ENCODE measurements at places on chromosomes 7 and 10.

DNA sequence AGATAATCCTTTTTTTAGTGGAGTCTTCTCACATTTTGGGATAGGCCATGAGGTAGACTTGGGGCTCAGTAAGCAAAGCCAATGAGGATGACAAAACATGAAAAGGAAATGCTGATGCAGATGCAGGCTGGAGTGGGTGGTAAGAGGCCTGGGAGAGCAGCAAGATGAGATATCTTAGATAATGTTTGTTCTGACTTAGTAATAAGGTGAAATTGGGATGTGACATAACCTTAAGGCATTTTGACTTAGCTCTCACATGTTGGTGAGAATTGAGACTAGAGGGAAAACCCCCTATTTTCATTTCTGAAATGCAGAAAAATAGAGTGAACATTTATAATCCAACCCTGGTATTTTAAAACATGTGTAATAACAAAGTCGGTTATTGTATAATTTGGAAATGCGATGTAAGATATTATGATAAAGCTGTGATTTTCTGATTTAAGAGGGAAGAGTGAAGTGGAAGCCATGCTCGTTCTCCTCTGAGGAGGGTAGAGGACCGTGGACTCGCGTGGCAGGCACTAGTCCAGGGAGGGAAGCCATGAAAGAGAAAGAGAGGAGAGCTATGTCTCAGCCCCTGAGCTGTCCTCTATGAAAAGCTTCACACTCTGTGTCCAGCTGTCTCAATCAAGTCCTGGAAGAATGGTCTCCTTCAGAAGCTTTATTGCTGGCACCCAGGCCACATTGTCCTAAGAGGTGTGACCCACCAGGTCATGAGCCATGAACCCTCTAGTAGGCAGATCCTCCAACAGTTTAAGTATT is 57.3 kb downstream of the ST7 start:
- DNase-seq: no peak

DNA sequence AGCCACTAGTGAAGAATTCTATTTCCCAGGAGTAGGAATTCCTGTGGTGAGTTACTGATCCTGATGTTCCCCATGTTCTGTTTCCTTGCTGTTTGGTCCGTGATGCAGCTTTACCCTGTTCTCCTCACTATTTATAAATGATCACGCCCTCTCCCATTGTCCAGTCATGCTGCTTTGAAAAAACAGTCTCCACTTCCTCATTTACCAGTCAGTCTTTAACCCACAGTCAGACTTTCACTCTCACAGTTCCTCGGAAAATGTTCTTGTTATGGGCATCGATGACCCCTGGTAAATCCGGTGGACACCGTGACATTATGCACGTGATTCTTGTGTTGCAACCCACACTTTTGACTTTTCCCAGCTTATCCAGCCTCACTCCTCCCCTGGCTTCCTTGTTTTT is 14.4 kb downstream of the SCIN start:
- DNase-seq: no peak

DNA sequence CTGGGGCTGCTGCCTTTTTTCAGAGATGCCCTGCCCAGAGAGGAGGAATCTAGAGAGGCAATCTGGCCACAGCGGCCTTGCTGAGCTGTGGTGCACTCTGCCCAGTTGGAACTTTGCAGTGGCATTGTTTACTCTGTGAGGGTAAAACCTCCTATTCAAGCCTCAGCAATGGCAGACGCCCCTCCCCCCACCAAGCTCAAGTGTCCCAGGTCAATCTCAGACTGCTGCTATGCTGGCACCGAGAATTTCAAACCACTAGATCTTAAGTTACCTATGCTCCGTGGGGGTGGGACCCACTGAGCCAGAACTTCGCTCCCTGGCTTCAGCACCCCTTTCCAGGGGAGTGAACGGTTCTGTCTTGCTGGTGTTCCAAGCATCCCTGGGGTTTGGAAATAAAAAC is 77.2 kb downstream of the EXOC4 start:
- DNase-seq: no peak

GRCh38 chr10:102324061-102324460 is 71.4 kb upstream of the NFKB2 start:
- no peak for DNase-seq

DNA sequence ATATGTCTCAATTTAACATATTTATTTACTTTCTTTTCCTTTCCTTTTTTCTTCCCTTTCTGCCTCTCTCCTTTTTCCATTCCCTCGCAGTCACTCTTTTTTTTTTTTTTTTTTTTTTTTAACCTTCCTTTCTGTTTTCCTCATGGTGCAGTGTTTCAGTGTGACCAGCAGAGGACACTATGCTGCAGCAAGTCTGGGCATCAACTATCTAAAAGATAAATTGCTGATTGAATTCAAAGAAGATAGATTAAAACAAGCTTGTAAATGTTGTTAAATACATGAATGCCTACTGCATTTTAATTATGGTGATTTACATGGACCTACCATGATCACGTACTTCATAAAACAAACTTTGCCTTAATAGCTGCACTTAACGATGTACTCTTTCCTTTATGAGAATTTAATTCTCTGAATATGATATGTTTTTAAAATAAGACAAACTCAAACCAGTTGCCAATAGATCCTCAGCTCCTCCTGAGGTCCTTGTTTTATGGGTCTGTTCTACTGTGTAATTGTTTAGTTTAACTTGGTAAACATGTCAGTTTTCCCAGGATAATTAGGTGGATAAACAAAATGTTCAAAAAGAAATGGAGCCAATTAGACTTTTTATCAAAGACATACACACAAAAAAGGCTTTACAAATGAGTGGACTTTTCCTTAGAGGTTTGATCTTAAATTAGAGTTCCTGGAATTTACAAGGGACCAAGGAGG is 101.0 kb upstream of the AGR3 start:
- peak; percentile 36 for DNase-seq

DNA sequence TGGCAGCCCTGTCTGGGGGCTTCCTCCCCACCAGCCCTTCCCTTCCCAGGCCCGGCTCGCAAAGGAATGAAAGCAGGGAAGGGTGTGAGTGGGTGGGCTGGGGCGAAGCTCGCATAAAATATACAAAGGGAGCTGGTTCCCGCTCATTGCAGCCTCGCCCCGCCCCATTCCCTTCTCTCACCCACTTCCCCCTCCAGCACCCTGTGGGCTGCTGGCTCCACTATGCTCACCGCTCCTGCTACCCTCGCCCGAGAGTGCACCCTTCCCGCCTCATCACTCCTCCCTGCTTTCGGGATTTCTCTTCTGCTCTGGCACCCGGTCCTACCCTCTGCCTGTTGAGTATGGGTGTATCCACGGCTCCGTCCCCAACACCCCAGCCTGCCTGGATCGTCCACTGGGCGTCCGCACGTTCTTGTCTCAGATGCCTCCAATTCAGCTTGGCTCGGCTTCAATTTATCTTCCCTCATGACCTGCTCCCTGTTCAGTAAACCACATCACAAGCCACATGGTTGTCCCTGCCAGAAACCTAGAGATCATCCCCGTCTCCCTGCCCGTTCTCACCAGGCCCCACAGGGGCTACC is 14.4 kb upstream of the TTYH3 start:
- DNase-seq: no peak

- DNase-seq: no peak
These were observed 104.1 kb upstream of the AFAP1L2 start for GRCh38 chr10:114508376-114508775.

DNA sequence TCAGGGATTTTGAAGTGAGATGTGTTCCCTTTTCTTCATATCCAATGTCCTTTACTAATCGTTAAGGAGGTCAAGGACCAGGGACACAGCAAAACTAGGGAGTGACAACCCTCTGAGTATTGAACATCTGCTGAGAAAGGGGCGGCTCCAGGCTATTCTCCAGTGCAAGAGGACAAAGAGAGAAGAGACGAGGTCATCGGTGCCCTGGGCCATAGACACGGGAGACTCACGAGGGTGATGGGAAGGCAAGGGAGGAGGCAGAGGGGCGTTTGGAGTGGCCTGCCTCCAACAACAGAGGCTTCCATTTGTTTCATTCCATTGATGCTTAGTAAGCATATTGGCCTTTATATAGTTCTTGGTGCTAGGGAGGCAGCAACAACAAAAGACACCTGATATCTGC is 268.4 kb downstream of the CXCL12 start:
- no peak for DNase-seq

GRCh38 chr7:77202481-77202976 is 2.9 kb upstream of the FGL2 start:
- no peak for DNase-seq

GRCh38 chr10:127918572-127918971 is 11.7 kb downstream of the PTPRE start:
- no peak for DNase-seq

GRCh38 chr10:118042336-118042735 is 4.4 kb downstream of the RAB11FIP2 start:
- DNase-seq: no peak

GRCh38 chr10:75051308-75051707 is 60.1 kb upstream of the SAMD8 start:
- DNase-seq: no peak

DNA sequence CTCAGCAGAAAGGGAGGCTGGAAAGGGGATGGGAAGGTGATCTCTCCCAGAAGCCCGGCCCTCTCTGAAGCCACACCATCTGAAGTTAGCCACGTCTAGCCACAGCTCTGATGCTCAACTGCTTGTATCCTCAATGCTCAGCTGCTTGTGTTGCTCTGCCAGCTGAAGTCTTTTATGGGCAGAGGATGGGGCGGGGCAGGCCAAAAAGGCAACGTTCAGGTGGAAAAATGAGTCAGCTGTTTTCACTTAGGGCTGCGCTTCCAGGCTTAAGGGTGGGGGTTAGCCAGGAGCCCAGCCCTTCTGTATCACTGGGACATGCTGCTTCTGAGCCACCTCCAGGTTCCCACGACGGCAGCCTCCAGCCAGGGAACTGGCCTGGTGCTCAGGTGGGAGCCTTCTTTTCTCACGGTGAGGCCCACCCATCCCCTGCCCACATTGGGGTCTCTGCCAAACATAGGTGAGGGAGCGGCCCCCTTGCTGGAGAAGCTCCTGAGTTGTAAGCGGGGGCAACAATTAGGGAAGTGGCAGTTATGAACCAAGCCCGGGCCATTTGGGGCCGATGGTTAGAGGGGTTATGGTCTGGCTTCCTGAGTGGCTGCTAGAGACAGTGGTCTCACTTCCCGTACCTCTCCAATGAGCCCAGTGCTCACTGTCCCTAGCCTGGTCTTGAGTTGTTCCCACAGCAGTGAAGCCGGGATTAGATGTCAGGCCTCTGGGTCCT is 44.9 kb upstream of the CNPY1 start:
- no peak for DNase-seq

- no peak for DNase-seq
These were observed 53.1 kb upstream of the KDM7A start for GRCh38 chr7:140229591-140230515.

GRCh38 chr7:12570168-12570533 is 369 bp upstream of the SCIN start:
- no peak for DNase-seq

DNA sequence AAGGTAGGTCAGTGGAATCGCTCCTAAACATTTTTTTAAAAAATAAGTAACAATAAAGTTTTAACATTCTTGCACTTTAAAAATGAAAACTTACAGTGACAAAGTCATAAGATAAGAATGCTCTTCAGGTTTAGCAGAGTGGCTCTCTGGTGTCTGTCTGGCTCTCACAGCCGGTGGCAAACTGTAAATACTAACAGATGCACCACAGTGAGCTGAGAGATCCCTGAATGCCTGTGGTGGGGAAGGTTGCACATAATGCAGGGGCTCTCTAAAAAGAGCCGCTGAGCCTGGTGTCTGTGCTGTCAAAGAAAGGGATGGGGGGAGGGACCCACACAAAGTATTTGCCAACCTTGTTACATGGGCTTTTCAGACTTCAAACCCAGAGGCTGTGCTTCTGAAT is 498.3 kb downstream of the CCSER2 start:
- DNase-seq: peak; percentile 55

GRCh38 chr10:104100795-104101194 is 15.1 kb upstream of the COL17A1 start:
- DNase-seq: no peak

DNA sequence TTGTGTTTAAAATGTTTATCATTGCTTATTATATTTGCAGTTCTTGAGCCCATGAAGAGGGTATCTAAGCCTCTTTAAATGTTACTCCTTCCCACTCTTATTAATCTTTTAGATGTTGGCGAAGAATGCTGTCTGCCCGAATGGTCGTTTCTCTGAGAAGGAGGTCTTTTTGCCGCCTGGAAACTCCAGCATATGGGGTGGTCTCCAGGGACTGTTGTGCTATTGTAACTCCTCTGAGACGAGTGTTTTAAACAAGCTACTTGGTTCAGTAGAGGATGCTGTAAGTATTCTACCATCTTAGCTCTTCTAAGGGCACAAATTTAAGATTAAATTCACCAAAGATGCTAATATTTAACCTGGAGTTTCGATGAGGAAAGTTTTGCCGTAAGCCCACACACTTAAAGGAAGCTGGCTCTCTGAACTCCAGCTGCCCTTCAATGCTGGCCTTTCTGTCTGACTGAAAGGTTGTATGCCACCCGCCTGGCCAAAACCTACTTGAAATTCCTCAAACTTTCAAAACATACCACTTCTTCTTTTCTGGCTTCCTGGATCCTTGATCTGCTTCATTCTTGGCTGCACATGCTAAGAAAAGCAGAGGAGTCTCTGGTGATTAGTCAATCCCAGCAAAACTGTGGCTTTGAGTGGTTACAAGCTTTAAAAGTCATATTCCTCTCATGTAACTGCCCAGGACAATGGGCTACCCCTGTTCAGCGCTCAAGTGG is 74.7 kb downstream of the ABCA13 start:
- no peak for DNase-seq

GRCh38 chr10:96889415-96890171 is 57.5 kb downstream of the LCOR start:
- DNase-seq: no peak

GRCh38 chr10:30829901-30830300 is 200.3 kb upstream of the LYZL2 start:
- no peak for DNase-seq

DNA sequence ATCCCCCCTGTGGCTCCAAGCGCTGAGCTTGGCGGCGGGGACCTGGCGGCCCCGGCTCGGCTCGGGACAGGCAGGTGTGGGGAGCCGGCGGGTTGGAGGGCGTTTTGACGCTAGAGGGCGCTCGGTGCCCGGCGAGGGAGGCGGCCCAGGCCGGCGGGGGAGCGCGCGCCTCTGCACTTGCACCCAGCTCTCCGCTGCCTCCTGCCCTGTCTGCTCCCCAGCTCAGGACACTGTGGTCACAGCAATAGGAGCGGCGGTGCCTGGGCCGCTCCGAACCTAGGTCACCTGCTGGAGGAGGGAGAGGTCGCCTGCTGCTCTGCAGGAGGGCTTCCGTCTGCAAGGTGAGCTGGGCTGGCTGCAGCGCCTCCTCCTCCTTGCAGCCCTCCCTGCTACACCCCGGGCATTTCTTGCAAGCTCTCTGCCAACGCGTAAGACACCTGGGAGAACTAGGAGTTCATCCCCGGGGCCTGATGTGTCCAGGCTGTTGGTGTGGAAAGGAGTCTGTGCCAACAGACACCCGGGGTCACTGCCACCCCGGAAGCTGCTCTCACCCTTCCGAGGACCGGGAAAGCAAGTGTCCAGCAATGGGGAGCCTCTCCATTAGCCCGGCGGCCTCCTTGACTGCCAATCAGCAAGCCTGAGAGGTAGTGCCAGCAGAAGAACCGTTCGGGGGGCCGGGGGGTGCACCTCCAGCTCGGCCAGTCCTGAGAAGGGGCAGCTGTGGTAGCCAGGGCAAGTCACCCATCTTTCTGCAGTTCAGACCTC is 620.4 kb downstream of the GALNT17 start:
- DNase-seq: peak; percentile 85

GRCh38 chr7:115572111-115572510 is 458.5 kb downstream of the TFEC start:
- DNase-seq: no peak

GRCh38 chr7:36562121-36562520 is 162.2 kb downstream of the AOAH start:
- no peak for DNase-seq

- DNase-seq: peak; percentile 24
These were observed 142.9 kb upstream of the ZMIZ1 start for GRCh38 chr10:78925800-78926319.
